Bladder microvascular endothelial cell (primary cell): ENCODE measurements at places on chromosomes 2 and 18. TPM values are rescaled to one million over a fixed set of nuclear protein-coding genes. Genes with fewer than 3 reads are reported as not detected.

KLHL14 gene
- 0.16 and 0.44 TPM in 2 replicates for total RNA-seq

OSBPL1A gene
- 6.8 and 16.2 TPM in 2 replicates for total RNA-seq

NEUROD1 gene
- total RNA-seq: not detected in 2 replicates

SCN2A gene
- under 0.01 TPM in 2 replicates for total RNA-seq

CXCR1 gene
- not detected in 2 replicates for total RNA-seq

CNTNAP5 gene
- under 0.01 TPM in 1 of 2 replicates, not detected in the other for total RNA-seq
